ENCODE measurements at places on chromosomes 5 and 9.

DNA sequence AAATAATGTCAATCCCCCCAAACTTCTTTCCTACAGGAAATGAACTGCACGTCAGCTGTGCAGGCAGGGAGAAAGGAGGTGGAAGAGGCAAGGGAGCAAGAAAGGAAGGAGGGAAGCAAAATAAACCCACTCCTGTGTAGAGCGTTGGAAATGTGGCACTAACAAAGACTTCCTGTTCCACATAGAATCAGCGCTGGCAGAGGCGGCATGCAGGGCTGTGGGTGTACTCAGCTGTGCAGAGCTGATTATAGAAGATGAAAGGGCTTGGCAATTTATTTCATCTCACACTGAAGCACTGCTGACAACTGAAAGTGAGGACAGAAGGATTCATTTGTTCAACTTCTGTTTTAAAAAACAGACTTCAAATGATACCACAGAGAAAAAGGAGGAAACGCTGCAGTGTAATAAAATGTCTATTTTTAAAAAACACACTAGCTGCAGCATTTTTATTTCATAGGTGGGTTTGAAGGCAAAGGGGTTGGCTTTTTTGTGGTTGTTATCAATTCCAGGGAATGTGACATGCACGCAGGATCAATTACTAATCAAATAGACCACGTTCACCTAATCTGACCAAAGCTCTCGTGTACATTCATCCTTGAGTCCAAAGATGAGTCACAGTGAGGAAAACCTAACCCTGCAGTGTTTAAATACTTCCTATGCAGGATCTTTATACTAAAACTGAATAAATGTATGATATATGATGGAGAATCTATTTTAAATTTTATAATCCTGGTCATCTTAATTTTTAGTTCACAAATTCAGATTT lies 583.5 kb downstream of the ZNF608 start:
- DNase-seq = peak; percentile 27

DNA sequence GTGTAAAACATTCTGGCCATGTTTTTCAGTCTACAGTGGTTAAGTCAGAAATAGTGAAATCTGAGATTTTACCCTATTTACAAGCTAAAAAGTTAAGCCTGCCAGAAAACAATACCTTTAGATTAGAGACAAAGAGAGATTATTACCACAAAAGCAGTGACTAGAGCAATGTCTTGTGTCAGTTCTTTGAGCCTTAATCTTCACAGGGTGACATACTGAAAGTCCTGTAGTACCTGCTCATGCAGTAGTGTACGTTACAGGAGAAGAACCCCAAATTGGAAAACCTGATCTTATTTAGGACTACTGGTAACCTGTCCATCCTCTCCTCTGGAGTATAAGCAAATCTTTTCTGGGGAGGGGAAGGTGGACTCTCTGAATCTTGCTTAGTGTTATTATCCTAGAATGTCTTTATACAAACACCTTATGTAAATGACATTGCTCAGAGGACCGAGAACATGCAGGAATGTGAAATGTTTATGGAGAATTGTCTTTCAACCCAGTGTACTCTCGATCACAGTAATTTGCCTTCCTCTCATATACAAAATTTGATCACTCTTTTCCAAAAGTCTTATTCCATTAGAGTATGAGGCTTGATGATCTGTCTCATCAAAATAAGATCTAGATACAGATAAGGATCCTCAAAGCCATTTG lies 55.7 kb downstream of the ERBIN start:
- no peak for DNase-seq

DNA sequence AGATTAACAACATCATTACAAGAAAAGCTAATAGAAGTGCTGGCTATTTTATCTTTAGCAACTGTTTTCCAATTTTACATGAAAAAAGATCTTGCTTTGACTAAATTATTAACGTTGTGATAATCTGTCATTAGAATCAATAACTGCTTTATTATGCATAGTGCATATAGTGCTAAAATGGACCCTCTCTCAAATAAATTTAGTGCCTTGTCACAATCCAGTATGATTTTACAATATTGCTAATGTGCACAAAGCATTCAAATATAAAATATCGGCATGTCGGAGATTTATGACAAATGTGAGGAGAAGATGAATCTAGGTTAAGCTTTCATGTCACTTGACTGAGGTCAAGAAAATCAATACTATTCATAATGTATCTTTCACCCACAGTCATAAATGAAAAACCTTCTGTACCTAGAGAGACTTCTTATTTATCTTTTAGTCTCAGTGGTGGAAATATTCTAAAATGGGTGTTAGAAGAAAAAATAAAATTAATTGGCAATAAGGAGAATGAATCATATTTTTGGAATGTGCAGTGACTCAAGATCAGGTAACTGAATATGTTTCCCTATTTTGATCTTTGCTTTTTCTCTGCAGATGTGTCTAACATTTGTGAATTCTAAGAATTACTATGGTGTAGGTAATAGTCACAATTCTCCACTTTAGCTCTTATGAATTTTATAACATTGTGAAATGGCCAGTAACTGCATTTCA lies 672.9 kb upstream of the GRAMD2B start:
- no peak for DNase-seq

GRCh38 chr9:96487949-96488348 lies 38.0 kb downstream of the HABP4 start:
- no peak for DNase-seq

- DNase-seq = peak; percentile 26
Observed at GRCh38 chr9:125409217-125409636, 147.6 kb downstream of the GAPVD1 start.

DNA sequence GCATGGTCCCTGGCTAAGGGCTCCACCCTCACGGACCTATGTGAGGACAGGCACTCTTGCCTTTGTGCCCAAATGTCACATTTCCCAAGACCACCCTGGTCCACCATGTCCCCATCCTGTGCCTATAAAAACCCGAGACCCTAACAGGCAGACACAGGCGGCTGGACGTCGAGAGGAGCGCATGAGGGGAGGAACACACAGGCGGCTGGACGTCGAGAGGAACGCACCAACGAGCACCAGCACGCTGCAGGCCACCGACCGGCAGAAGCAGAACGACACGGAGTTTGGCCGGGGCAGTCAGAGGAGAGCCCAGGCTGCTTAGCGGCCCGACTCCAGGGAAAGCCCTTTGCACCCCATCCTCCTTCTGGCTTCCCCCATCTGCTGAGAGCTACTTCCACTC lies 119.9 kb downstream of the ADAMTS2 start:
- DNase-seq = no peak

DNA sequence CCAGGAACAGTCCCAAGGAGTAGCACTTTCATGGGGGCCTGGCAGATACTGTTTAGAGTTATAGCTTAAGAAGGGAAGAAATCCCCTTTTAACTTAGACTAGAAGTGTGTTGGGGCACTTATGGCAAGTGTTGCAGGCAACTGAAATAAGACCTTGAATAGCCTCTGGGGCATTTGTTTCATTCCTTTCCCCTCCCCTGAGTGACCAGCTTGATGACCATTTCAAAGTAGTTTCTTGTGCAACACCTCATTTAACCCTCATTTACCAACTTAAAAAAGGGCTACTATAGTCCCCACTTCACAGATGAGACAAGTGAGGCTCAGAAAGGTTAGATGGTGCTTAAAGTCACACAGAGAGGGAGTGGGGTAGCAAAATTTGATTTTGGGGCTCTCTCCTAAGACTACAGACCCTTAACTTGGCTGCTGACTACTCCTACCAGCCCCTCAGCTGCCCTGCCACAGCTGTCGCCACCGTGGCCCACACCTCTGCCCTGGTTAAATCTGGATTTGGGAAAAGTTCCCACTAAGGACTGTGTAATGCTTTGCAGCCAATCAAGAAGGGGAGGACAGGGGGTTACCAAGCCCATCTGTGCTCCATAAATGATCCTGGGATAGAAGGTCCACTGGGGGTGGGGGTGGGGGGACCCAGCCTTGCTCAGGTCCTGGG lies 5.5 kb downstream of the PDLIM4 start:
- DNase-seq = no peak

DNA sequence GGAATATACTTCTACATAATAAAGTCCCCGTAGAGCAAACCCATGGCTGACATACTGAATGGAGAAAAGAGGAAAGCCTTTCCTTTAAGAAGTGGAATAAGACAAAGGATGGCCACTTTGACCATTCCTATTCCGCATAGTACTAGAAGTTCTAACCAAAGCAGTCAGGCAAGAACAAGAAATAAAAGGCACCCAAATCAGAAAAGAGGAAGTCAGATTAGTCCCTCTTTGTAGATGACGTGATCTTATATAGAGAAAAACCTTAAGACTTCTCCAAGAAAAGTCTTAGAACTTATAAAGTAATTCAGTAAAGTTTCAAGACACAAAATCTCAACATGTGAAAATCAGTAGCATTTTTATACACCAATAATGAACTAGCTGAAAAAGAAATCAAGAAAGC lies 133.9 kb downstream of the GIN1 start:
- DNase-seq = no peak

DNA sequence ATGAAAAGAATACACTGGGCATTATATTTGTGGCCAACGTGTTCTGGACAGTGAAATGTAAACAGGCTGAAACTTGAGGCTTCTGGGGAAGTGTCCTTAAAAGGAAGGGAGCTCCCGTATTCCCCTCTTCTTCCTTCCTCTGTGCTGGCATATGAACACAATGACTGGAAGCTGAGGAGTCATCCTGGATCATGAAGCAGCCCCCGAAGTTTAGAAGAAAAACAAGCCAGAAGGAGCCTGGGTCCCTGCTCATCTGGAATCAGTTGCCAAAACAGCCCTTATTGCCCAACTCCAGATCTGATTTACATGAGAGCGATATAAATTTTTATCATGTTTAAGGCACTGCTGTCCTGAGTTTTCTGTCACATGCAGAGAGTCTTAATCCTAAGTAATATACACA lies 65.4 kb upstream of the SLC1A1 start:
- no peak for DNase-seq

All from NCI-H1930 (cell line).